ENCODE measurements at places on chromosomes 3 and 15.

- no peak for DNase-seq
Observed at GRCh38 chr3:81776643-81777042, 15.2 kb upstream of the GBE1 start.

DNA sequence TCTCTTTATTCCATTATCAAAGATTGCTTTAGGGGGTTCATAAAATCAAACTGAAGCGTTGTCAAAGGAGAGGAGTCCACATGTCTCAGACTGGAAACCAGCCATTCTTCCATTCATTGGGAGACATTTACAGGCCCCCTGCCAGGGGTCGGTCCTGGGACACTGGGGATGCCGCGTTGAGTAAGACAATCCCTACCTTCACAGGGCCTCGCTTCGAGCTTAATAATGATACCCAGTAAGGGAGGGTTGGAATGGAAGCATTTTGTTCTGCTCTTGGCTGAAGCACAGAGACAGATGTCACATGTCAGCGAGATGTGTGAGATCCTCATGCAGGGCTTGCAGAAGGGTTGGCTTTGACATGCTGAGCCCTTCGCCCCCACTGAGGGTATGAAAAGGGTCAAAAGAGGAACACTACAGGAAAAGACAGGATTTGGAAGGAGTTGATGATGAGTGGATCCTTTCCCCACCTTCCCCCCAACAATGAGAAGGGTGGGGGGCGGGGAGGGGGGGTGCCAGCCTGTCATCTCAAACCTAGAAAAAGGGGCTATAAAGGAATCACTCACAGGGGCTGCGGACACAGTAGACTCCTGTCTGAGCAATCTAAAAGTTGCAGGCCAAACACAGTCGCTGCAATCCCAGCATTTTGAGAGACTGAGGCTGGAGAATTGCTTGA is 25.6 kb upstream of the ARL8B start:
- peak; percentile 80 for DNase-seq

DNA sequence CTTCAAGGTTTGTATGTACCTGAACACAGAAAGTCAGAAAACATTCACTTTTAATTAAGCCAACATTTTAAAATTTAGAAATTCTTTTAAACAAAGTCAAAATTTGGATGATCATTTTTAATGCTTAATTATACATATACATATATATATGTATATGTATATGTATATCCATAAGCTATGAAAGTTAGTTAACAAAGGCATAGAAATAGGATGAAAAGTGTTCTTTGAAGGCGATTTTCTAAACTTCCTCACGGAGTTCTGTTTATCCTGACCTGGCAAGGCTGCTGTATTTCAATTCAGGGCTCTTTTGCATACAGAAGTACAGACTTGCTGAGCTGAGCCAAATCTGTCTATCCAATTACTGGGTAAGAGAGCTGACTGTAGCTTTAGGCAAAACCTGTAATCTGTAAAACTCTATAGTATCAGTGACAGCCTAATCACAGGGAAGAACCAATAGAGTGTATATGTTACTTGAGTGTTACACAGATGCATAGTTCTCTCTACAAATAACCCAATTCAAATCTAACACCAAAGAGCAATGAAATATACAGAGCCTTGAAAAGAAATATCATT is 32.1 kb upstream of the THRB start:
- DNase-seq, result peak; percentile 57

- DNase-seq, result no peak
Observed at GRCh38 chr3:134068429-134068828, 38.7 kb upstream of the SLCO2A1 start.
